ENCODE measurements at places on chromosomes 3 and 15. TPM values are rescaled to one million over a fixed set of nuclear protein-coding genes. Genes with fewer than 3 reads are reported as not detected.

Gene CD200R1
- 14.7 TPM for total RNA-seq

Gene ARPP21
- total RNA-seq = not detected

Gene CNTN6
- not detected for total RNA-seq

Gene CHRNA5
- total RNA-seq = 0.44 TPM

Gene TMEM212
- not detected for total RNA-seq
